ENCODE measurements at places on chromosomes 11 and 22.

GRCh38 chr22:25774575-25775026, 32.6 kb downstream of the MYO18B start:
- no peak for DNase-seq

- DNase-seq, result no peak
Measured at GRCh38 chr11:134599299-134599771, 187.3 kb upstream of the B3GAT1 start.

- no peak for DNase-seq
Measured at GRCh38 chr11:26947379-26947844, 46.5 kb upstream of the FIBIN start.

DNA sequence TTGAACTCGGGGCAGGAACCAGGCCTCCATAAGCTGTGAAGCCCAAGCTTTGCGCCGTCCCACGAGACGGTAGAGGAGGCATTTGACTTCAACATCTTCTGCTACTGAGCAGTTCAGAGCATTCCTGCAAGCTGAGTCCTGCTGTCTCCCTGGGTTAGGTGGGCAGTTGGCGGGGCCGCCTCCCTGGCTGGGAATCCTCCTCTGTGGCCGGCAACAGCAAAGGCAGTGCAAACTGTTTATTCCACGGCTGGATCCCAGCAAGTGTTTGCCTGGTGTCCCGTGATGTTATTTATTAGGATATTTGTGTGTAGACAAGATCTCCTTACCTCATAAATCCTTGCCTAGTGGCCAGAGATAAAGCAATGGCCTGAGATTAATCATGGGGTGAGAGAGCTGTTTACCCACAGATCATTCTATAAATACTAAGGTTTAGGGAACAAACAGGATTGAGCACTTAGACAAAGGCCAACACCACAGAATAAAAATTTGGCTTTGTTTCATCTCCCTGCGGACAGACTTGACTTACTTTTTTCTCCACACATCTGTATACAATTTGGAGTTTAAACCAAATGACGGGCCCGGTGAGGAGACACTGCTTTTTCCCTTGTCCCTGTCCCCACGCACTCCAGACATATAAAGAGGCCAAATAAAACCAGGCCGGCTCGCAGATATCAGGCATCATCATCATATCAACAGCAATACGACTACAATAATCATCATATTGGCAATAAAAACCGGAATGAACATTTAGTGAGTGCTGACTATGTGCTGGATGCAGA, 63.4 kb downstream of the NAT10 start:
- no peak for DNase-seq

- DNase-seq, result no peak
Measured at GRCh38 chr11:34707462-34707840, 86.6 kb downstream of the EHF start.

Data from effector CD8-positive, alpha-beta T cell (primary cell).